Colonic mucosa (tissue), 4 donors: ENCODE measurements at places on chromosomes 12 and 14.

GRCh38 chr14:73283608-73284379, 46.5 kb downstream of the PAPLN start:
- no peak for DNase-seq

GRCh38 chr14:101966742-101967141, 2.4 kb downstream of the DYNC1H1 start:
- DNase-seq: no peak

DNA sequence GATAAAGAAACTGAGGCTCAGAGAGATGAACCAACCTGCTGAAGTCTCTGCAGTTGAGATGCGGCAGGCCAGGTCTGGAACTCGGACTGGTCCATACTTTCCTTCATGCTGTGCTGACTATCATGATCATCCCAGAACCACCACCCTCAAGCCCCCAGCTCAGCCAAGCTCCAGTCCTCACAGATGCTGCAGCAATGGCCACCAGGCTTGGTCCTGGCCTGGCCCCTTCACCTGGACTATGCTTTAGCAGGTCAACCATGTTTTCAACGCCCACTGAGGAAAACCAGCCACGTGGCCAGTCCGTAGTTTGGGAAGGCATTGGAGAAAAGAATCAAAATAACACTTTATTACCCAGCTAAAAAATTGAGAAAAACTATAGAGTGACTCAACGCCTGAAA, 1.4 kb downstream of the GPR68 start:
- DNase-seq: no peak

- no peak for DNase-seq
Observed at GRCh38 chr12:1838994-1839365, 18.6 kb downstream of the LRTM2 start.

- DNase-seq: no peak
Observed at GRCh38 chr12:26338586-26339572, 143.5 kb downstream of the SSPN start.

GRCh38 chr12:52254965-52255751, 19.3 kb upstream of the KRT86 start:
- DNase-seq: no peak

DNA sequence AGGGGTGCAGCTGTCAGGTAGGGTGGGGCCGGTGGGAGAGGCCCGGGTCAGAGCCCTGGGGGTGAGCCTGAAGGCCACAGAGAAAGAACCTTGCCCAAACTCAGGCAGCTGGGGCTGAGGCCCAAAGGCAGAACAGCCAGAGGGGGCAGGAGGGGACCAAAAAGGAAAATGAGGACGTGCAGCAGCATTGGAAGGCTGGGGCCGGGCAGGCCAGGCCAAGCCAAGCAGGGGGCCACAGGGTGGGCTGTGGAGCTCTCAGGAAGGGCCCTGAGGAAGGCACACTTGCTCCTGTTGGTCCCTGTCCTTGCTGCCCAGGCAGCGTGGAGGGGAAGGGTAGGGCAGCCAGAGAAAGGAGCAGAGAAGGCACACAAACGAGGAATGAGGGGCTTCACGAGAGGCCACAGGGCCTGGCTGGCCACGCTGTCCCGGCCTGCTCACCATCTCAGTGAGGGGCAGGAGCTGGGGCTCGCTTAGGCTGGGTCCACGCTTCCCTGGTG, 10.5 kb downstream of the MMP14 start:
- no peak for DNase-seq

DNA sequence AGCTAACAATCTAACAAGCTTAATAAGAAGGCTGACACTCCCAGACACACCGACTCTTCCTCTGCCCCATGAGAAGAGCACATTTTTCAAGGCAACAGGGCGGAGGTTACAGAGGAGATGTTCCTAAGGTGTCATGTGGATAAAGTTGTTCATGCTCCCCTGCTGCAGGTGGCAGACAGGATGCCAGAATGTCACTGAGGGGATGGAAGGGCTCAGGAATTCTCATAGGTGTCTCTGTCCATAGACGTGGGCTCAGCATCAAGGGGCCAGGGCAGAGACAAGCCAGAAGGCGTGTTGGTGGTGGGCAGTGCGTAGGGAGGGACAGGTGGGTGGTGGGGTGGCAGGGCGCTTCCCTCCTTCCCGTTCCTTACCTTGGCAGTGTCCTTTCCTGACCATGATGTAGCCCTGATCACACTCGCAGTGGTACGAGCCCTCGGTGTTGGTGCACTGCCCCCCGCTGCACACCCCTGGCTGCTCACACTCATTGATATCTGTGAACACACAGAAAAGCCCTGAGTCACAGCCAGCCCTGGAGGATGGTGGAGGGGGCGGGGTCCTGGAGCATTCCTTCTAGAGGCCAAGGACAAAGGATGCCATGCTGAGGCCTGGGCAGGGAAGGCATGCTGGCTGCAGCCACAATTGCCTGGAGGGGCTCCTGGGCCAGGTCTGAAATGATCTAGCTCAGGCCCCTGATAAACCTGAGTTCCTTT, 23.0 kb downstream of the ISCA2 start:
- no peak for DNase-seq

GRCh38 chr12:5051913-5052312, 8.2 kb downstream of the KCNA5 start:
- no peak for DNase-seq

GRCh38 chr12:84841591-84841990, 71.0 kb downstream of the SLC6A15 start:
- DNase-seq: no peak
